ENCODE measurements at places on chromosomes 13 and 19.

DNA sequence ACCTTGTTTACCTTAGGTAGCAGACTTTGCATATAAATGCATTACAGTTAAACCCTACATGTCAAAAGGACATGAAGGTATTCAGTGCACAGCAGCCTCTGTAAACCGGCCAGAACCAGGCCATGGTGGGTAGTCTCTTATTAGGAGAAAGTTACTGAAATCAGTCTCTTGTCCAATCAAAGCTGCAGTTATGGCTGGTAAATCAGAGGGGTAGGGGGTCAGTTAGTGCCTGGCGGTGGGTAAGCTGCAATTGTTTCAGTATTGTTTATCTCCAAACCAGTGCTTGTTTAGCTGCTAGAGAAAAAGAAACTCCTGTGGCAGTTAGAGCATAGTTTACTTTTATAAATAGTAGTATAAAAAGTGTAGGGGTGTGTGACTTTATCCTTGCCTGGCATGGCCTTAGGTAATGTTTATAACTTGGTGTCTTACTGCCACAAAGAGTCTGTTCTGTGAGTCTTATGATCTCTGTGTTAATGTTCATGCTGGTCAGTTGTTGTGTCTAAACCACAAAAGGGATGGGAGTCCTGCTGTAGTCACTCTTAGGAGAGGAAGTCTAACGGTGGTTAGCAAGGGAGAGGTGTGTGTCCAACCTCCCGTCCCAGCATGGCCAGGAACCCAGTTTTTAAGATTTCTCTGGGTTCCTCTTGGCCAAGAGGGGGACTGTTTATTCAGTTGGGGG is 28.0 kb downstream of the CHST8 start:
- DNase-seq = no peak

- DNase-seq = no peak
Measured at GRCh38 chr19:4974880-4975469, 6.1 kb downstream of the KDM4B start.

GRCh38 chr19:1065606-1066109 is 1.3 kb upstream of the ARHGAP45 start:
- no peak for DNase-seq

- DNase-seq = no peak
Measured at GRCh38 chr13:24606486-24607170, 73.6 kb upstream of the ATP12A start.

DNA sequence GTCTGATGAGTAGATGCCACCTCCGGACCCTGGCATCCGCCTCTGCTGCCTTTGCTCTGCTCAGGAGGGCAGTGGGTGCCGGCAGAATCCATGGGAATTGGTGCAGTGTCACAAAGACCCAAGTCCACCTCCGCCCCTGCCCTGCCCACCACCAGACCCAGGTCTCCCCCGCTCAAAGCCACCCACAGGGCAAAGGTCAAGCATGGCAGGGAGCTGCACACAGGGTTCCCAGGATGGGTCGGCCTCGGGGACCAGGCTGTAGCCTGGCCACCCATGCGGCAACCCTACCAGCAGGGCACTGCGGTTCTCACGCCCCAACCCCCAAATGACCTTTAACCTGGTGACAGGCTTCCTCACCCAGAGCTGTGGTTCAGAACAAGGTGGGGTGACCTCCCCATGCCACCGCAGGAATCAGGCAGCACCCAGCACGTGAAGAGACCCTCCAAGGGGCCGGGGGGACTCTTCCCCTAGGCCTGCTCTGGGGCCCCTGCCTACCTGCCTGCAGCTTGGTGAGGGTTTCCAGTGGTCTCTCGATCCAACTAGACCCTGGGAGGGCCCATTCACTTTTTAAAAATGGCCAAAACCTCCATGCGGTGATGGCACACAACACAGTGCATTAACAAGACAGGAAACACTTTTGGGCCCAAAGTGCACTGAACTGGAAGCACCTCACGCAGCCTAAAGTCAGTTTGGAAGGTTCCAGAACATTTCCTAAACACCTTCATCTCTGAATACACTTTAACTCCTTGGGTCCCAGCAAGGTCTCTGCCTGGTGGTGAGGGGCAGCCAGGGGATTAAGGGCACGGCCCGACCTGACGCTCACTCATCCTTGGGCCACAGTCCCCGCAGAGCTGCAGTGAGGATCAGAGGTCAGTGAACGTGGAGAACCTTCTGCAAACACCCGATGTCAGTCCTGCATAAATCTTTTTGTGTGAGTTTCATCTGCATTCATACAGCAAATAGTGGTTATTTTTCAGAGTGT is 11.0 kb downstream of the GAS6 start:
- DNase-seq = no peak

DNA sequence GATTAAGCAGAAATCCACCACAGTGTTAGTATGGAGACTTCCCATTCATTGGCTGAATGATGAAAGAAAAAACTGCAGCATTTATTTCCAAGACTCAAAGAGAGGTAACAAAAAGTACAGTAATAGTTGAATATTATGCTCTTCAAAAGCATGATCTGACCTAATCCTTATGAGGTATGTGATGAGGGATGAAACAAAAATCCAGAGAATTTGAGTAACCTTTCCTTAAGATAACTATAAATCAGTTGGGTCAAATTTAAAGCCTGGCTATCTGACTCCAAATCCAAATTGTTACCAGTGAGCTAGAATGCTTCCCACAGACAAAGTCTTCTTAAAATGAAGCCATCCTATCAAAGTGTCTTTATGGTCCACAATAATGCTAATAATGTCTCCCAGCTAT is 38.1 kb downstream of the NUFIP1 start:
- DNase-seq = no peak

DNA sequence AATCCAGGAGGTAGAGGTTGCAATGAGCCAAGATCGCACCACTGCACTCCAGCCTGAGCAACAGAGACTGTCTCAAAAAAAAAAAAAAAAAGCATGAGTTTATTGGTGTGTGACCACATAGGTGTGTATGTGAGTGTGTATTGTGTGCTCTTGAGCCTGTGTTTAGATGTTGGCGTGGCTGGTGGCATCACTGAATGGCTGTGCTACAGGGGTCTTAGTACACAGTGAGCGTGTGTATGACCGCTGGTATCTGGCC is 2.5 kb downstream of the SLC1A5 start:
- DNase-seq = no peak

DNA sequence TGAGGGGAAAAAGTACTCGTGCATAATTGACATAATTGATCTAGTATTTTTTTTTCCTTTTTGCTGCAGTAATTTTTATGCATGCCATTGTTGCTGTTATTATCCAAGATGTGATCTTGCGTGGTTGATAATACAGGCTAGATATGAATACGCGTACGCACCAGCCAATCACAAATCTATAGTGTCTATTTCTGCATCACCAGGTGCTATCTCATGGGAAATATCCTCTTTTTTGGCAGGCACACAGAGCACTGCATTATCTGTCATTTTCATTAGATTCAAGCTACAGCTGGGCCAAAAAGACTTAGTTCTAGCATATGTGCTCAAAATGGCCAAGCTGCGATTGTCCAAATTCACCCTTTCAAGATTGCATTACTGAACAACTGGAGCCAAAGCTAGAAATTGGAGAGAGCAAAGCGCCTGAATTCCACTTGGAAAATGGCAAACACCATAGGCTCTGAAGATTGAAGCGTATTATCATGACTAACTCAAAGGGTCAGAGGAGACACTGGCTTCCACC is 181.1 kb downstream of the TSHZ3 start:
- no peak for DNase-seq

- DNase-seq = peak; percentile 63
Measured at GRCh38 chr19:1767464-1767933, 14.2 kb downstream of the ONECUT3 start.

GRCh38 chr19:52297601-52298364 is 814 bp downstream of the ZNF480 start:
- no peak for DNase-seq

- DNase-seq = no peak
Measured at GRCh38 chr19:10817291-10818038, 18.5 kb downstream of the TMED1 start.

- no peak for DNase-seq
Measured at GRCh38 chr13:103287659-103288058, 221.4 kb upstream of the SLC10A2 start.

GRCh38 chr19:37953171-37953917 is 46.3 kb downstream of the SIPA1L3 start:
- no peak for DNase-seq

DNA sequence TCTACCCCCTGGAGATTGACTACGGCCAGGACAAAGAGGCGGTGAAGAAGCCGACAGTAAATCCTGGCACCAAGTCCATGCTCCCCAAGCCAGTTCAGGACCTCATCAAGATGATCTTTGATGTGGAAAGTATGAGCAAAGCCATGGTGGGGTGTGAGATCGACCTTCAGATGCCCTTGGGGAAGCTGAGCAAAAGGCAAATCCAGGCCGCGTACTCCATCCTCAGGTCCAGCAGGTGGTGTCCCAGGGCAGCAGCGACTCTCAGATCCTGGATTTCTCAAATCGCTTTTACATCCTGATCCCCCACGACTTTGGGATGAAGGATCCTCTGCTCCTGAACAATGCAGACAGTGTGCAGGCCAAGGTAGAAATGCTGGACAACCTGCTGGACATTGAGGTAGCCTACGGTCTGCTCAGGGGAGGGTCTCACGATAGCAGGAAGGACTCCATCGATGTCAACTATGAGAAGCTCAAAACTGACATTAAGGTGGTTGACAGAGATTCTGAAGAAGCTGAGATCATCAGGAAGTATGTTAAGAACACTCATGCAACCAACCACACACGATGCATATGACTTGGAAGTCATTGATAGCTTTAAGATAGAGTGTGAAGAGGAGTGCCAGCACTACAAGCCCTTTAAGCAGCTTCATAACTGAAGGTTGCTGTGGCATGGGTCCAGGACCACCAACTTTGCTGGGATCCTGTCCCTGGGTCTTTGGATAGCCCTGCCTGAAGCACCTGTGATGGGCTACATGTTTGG is 24.0 kb upstream of the ANKRD10 start:
- no peak for DNase-seq

- DNase-seq = no peak
Measured at GRCh38 chr19:3007975-3008374, 21.1 kb downstream of the TLE2 start.

DNA sequence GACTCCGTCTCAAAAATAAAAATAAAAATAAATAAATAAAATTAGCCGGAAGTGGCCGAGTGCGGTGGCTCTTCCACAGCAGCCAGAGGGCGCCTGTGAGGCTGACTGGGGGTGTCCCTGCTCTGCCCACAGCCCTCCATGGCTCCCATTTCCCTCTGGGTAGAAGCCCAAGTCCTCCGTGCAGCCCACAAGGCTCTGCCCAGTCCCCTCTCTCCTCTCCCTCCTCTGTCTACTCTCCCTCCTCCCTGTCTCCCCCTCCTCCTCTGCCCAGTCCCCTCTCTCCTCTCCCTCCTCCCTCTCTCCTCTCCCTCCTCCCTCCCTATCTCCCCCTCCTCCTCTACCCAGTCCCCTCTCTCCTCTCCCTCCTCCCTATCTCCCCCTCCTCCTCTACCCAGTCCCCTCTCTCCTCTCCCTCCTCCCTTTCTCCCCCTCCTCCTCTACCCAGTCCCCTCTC is 20.4 kb downstream of the MISP start:
- DNase-seq = no peak

- DNase-seq = no peak
Measured at GRCh38 chr19:51637362-51637978, 7.3 kb upstream of the SIGLEC5 start.

DNA sequence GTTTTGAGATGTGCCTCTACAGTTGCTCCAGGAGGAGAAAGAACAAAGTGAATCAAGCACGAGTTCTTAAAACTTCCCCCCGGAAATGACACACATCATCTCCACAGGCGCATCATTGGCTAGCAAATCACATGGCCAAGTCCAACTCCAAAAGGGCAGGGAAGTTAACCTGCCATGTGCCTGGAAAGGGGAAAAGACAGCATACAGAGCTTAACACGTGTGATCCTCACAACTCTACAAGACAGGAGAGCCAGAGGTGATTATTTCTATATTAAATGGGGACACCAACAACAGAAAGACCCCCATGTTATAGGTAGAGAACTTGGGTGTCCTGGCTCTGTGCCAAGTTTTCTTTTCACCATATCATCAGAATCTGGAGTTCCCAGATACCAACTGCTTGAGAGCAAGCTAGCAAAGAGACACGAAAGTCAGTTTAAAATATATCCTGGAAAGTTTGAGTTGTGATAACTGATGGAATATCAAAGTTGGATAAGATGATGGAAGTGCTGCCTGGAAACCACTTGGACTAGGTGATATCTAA is 871.1 kb downstream of the UQCRFS1 start:
- DNase-seq = no peak

GRCh38 chr13:98599502-98600328 is 22.8 kb upstream of the STK24 start:
- no peak for DNase-seq

GRCh38 chr13:114049026-114049425 is 75.2 kb upstream of the C13orf46 start:
- DNase-seq = peak; percentile 59

- no peak for DNase-seq
Measured at GRCh38 chr19:18807861-18808331, 16.8 kb upstream of the COMP start.

- no peak for DNase-seq
Measured at GRCh38 chr13:110448677-110449076, 112.8 kb downstream of the RAB20 start.

GRCh38 chr19:10729411-10729810 is 11.5 kb downstream of the DNM2 start:
- no peak for DNase-seq

GRCh38 chr13:77375560-77376108 is 48.7 kb upstream of the MYCBP2 start:
- DNase-seq = no peak

DNA sequence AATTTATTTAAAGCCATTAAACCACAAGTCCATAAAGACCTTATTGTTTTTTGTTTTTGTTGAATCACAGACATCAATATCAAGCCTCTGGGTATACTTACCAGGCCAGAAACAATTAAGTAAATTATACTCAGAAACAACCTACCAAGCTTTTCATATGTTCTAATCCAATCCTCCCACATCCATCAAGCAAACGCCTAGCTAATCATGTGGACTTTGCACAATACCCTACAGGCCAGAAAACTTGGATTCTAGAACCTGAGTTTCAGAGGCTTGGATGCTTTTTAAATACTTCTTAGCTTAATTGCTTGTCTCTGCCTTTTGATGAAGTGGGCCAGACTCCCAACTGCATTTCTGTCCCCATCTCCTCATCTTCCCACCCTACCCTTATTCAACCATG is 39.9 kb downstream of the TGDS start:
- no peak for DNase-seq

DNA sequence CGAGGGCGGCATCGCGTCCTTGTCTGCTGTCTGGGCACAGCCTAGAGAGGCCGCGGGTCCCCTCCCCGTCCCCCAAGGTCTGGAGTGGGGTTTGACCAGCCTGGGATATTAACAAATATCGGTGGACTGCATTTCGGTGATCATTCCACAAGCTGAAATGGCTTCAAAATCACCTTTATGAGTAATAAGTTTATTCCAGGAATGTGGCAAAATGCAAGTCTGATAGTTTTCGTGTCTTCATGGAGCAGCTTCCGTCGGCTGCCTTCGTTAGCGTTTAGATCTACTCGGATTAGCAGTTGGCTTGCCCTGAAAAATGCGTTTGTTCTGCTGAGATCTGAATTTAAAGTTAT is 1.1 kb upstream of the GJA3 start:
- DNase-seq = no peak

- DNase-seq = no peak
Measured at GRCh38 chr13:74346960-74347359, 212.8 kb upstream of the KLF12 start.

All from activated T-cell treated with anti-CD3 and anti-CD28 coated beads, Interleukin-2, amount 50 U/mL, for 4 hours (primary cell).